Fibroblast of the aortic adventitia (primary cell): ENCODE measurements at places on chromosomes 6 and 20. TPM values are rescaled to one million over a fixed set of nuclear protein-coding genes. Genes with fewer than 3 reads are reported as not detected.
A peak's percentile ranks its signal among the peaks of the same experiment; 100 is the strongest.

The SRC gene
- total RNA-seq, result 11.0 and 19.1 TPM in 2 replicates

The WFDC12 gene
- not detected in 2 replicates for total RNA-seq

The RCAN2 gene
- 8.0 and 14.9 TPM in 2 replicates for total RNA-seq

The RAB44 gene
- not detected in 2 replicates for total RNA-seq

The CALHM6 gene
- total RNA-seq, result 0.18 and 1.6 TPM in 2 replicates

The SLC35F1 gene
- not detected in 2 replicates for total RNA-seq

The NKX2-2 gene
- not detected in 2 replicates for total RNA-seq

The UNC93A gene
- not detected in 2 replicates for total RNA-seq

The TAAR6 gene
- total RNA-seq, result not detected in 2 replicates

The CLPSL1 gene
- total RNA-seq, result not detected in 2 replicates

DNA sequence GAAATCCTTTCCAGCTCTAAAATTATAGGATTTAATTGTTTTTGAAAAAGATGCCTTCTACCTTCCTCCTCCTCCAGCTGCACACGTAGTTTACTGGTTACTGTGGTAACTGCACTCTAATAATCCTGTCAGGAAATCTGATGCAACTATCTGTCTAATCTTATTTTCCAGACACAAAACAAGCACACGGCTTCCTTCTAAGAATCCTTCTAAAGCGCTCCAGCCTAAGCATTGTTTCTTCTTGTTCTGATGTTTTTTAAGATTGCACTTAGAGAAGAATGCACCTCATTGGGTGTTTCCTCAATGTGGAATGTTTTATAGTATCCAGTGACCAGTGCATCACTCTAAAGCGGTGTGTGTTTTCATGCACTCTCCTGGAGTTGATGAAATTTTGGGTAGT lies 63.6 kb downstream of the CARMIL1 start:
- DNase-seq, result peak; percentile 82

DNA sequence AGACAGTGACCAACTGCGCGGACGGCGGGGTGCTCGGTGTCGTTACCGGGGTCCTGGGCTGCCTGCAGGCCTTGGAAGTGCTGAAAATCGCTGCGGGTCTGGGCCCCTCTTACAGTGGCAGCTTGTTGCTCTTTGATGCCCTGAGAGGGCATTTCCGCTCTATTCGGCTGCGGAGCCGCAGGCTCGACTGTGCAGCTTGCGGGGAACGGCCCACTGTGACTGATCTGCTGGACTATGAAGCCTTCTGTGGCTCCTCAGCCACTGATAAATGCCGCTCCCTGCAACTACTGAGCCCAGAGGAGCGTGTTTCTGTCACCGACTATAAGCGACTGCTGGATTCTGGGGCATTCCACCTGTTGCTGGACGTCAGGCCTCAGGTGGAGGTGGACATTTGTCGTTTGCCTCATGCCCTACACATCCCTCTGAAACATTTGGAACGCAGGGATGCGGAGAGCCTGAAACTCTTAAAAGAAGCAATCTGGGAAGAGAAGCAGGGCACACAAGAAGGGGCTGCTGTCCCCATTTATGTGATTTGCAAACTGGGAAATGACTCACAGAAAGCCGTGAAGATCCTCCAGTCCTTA lies 1.0 kb downstream of the MOCS3 start:
- no peak for DNase-seq

- peak; percentile 7 for DNase-seq
Measured at GRCh38 chr6:106620931-106621672, 8.2 kb downstream of the RTN4IP1 start.

DNA sequence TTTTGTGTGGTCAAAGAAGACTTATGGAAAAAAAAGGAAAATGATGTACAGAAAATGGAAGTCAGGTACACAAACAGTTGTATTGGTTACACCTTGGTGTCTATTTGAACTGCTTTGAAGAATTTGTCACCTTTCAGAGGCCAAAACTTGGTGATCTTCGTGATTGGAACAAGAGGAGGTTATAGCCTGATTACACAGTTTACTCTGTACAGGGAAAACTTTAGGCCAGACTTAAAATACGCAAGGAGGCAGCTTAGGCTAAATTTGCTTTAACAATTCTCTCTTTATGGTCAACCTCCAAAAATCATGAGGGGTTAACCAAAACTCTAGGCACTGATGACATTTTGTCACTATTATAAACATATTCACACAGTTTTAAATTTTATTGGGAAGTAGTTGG lies 353.7 kb downstream of the PRKN start:
- no peak for DNase-seq

DNA sequence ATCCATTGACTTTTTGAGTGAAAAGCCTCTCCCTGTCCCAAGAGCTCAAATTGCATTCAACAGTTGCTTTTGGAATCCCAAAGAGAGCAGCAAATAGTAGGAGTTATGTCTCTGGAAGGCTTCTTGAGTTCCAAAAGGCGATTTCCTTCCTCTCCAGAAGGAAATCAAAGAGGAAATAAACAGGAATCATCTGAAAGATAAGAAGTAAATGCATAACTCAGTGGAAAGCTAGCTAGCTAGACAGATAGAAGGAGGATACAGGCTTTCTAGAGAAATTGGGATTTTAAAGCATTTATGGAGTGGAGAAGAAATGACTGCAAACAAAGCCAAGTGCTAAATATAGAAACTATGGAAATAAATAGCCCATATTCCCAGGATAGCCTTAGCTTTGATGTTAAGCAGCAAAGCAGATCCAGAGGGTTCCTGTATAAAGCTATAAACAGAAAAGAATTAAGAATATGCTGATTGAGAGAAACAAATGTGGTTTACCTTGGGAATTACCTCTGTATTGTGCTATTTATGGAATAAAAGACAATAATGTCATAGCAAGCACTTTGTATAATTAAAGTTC lies 214.7 kb downstream of the PLCB1 start:
- DNase-seq, result no peak

- DNase-seq, result no peak
Measured at GRCh38 chr20:48319943-48320584, 507.7 kb downstream of the PREX1 start.

DNA sequence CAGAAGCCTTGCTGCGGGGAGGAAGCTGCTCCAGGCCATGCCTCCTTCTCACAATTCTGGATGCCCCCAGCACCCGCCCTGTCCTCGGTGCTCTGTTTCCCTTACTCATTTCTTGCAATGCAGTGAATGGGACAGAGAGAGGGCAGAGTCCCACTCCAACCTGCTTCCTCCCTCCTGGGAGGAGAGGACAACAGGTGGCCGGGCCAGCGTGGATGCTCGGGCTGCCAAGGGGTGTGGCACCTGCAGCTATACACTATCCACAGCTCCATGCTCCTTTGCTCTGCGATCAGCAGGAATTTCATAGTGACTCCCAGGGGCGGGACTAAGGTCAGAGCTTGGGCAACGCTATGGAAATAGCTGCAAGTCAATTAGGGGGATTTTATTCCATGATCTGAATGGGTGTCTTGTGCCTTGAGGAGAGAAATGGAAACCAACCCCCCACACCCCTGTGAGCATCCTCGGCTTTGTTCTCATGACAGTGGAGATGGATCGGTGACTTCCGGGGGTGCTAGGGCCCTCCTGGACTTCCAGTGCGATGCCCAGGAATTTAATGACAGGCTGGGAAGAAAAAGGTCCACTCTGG lies 192.5 kb downstream of the MYLK4 start:
- DNase-seq, result no peak

DNA sequence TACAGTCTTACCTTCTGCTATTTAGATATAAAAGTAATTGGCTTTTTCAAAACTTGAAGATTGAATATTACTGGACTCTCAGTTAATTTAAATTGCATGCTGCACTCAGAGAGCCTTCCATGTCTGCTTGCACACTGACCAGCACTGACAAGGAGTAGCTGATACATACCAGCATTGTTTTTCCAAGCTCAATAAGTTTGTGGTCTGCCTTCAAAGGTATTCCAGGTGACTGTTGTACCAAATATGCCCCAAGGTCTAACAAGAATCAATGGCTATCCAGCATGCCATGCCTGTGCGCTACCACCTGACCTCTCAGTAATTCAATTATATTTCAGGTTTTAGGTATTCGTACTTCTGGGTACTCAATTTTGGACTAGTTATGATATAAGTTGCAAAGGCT lies 30.0 kb downstream of the BEND6 start:
- no peak for DNase-seq

DNA sequence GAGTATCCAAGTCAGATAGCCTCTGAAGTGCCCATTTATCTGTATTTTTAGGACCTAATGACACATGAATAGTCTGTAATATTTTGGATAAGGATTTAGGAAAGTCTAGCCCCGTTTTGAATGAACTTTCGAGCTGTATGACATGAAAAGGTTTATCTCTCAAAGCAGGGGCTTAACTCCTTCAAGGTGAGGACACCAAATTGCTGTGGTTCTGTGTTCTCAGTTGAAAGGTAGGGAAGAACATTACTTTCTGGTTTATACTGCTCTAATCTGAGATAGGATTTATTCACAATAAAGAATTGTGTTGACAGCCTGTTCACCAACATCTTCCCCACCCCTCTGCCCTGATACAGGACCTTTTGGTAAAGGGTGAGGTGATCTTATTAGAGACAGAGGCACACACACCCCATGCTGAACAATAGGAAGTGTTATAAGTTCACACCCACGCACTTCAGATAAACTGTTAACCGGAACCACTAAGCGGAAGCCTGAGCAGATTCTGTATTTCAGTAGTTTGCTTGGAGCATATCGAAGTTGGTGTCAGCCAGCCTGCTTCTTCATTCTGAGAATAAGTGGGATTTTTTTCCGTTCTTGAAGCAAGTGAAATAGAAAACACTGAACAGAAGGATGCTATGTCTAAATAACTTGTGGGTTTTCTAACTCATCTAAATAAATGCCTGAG lies 223.3 kb downstream of the TMEM242 start:
- no peak for DNase-seq

DNA sequence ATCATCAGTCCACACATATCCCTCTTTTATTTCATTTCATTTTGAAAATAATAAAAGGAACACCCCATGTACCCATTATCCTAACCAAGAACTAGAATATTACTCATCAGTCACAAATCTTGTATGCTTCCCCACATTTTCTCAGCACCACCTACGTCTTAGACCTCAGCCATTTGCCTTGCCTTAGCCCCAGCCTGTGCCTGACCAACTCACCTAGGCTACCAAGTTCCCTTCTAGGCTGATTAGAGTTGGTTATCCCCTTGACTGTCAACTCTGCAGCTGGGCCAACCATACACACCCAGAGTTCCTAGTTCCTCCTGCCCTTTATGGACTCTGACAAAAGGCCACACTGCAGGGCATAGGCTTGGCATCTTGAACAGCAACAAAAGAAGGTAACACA lies 33.4 kb upstream of the IPCEF1 start:
- no peak for DNase-seq

DNA sequence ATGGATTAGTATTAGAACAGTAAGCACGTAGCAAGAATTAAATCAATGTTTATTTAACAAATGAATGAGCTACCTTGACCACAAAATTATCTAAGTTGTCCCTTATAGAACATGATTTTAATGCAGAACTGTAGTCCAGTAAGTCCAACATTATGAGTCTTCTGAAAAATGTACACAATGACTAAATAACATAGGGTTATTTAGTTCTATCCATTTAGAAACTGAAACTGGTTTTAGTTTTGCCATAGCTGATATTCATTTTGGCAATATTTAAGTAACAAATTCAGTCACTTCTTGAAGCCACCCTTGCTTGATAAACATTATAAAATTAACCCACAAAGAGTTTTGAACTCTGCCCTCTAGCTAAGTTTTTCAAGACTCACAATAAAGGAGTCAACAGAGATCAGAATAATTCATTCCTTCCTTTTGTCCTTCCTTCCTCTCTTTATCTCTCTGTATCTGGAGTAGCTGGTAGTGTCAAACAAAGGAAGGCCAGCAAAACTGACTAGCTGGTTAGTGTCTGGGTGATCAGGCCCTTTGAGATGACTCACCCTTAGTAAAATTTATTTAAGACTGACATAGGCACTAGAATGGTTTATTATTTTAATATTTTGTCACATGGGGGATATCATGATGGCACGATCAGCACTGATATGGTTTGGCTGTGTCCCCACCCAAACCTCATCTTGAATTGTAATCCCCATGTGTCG lies 115.1 kb downstream of the BTBD9 start:
- DNase-seq, result peak; percentile 38

GRCh38 chr6:72037006-72037405 lies 150.7 kb downstream of the RIMS1 start:
- no peak for DNase-seq

DNA sequence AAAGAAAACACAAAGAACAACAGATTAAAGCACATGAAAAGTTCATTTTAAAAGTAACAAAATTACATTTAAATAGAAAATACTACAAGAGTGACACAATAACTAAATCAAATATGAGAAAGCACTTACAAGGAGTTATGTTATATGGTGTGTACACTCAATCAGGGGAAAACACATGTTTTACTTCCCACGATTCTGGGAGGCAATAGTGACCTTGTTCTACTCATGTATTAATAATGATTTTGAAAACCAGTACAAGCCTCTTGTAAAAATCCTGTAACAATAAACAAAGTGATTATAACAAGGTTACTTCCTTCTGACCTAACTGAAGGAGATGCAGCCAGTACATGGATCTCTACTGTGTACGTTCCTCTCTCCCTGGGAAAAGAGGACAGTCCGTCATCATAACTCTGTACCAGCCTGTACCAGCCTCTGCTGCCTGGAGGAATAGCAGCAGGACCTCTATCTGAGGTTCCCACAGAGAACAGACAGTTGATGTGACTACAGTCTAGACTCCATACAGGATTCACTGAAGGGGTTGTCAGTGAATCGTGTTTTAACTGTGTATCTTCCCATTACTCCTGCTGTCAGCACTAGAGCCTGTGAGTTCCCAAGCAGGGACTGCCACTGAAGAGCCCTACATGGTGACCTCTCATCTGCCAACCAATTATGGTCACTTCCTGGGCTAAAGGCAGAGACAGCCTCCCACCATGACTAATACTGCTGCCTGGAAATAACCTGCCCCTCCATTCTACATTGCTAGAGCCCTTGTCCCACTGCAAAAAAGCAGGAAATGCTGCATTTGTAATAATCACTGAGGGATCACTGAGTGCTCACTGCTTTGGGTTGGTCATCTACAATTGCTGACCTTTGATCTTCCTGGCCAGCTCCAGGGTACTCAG lies 149.7 kb downstream of the KIF16B start:
- DNase-seq, result no peak

- no peak for DNase-seq
Measured at GRCh38 chr20:4776079-4776630, 54.4 kb downstream of the PRND start.
